ENCODE measurements at places on chromosomes 1 and 21.

GRCh38 chr1:53576866-53577760 lies 117.9 kb downstream of the DMRTB1 start:
- DNase-seq, result no peak
- H3K27me3 ChIP-seq, result no peaks in the 10 kb centered on the region
- H3K4me3 ChIP-seq, result no peak overlapping the region
- no peak overlapping the region for H3K27ac ChIP-seq
- no peaks in the 10 kb centered on the region for H3K4me1 ChIP-seq

- DNase-seq, result no peak
- H3K4me3 ChIP-seq, result no peak overlapping the region
- no peaks in the 10 kb centered on the region for H3K27me3 ChIP-seq
Measured at GRCh38 chr1:48066936-48067335, 69.8 kb upstream of the TRABD2B start.

DNA sequence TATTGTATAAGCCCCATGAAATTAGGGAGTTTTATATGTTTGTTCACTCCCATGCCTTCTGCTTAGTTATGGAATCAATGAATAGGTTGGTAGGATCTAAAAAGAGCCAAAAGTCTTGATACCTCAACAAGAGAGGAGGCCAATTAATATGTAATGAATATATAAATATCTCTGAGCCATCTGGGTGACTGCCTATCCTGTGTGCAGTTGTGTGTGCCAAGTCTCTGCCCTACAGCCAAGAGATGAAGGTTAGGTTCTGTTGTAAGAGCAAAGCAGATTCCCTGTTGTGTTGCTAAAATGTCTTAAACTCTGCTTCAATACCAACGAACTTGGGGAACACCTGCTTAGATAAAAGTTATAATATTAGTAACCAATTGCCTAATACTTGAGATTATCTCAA lies 61.8 kb upstream of the GORAB start:
- H3K36me3 ChIP-seq, result no peaks in the 10 kb centered on the region
- no peaks in the 10 kb centered on the region for H3K27me3 ChIP-seq
- no peak for DNase-seq
- no peak overlapping the region for H3K27ac ChIP-seq
- H3K4me1 ChIP-seq, result no peaks in the 10 kb centered on the region

- no peak overlapping the region for H3K4me3 ChIP-seq
- H3K36me3 ChIP-seq, result no peaks in the 10 kb centered on the region
- H3K27ac ChIP-seq, result no peak overlapping the region
Measured at GRCh38 chr1:204647114-204647804, 38.3 kb downstream of the LRRN2 start.

- H3K27me3 ChIP-seq, result no peaks in the 10 kb centered on the region
- no peak for DNase-seq
- H3K36me3 ChIP-seq, result no peaks in the 10 kb centered on the region
Measured at GRCh38 chr1:196933531-196934189, 9.9 kb upstream of the CFHR2 start.

GRCh38 chr1:172469717-172470116 lies 25.8 kb upstream of the PIGC start:
- no peaks in the 10 kb centered on the region for H3K4me1 ChIP-seq
- no peak for DNase-seq
- no peak overlapping the region for H3K4me3 ChIP-seq
- H3K36me3 ChIP-seq, result no peaks in the 10 kb centered on the region
- peaks cover 18% of the 10 kb centered on the region for H3K27me3 ChIP-seq

- peaks cover 3% of the 10 kb centered on the region for H3K27me3 ChIP-seq
- no peak overlapping the region for H3K4me3 ChIP-seq
- no peaks in the 10 kb centered on the region for H3K36me3 ChIP-seq
- H3K4me1 ChIP-seq, result peaks cover 11% of the 10 kb centered on the region
- no peak for DNase-seq
Measured at GRCh38 chr21:44006017-44006619, 6.0 kb upstream of the TRAPPC10 start.

- H3K27ac ChIP-seq, result no peak overlapping the region
- H3K4me3 ChIP-seq, result no peak overlapping the region
- DNase-seq, result no peak
- H3K4me1 ChIP-seq, result peaks cover 27% of the 10 kb centered on the region
- no peaks in the 10 kb centered on the region for H3K36me3 ChIP-seq
Measured at GRCh38 chr1:107940701-107941100, 24.3 kb downstream of the VAV3 start.

GRCh38 chr1:98749152-98749756 lies 87.7 kb downstream of the SNX7 start:
- no peak overlapping the region for H3K27ac ChIP-seq
- H3K4me3 ChIP-seq, result no peak overlapping the region
- peaks cover 5% of the 10 kb centered on the region for H3K27me3 ChIP-seq
- DNase-seq, result no peak

GRCh38 chr1:119784191-119784781 lies 15.6 kb upstream of the HMGCS2 start:
- no peak overlapping the region for H3K27ac ChIP-seq
- no peaks in the 10 kb centered on the region for H3K36me3 ChIP-seq

DNA sequence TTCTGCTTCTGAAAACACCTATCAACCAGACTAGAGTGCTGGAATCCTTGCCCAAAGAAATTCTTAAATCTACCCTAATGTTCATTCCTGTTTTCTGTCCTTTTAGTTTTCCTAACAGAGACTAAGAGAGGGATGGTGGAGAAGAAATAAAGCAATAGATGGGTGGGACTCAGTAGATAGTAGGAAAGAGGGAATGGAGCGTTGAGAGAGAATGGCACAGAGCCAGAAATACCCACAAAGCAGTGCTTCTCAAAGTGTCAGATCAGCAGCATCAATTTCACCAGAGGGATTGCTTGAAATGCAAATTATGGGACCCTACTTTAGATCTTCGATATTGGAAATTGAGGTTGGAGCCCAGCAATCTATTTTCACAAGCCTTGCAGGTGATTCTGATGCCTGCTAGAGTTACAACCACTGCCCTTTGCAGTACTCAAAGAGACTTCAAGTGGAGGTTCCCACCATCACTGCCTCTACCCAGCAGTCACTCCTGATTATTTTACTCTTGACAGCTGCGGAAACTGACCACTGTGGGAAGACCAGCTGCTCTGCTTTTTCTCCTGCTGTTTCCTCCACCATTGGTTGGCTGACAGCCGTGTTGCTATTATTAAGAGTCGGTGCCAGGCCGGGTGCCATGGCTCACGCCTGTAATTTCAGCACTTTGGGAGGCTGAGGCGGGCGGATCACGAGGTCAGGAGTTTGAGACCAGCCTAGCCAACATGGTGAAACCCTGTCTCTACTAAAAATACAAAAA lies 11.4 kb upstream of the PRPF3 start:
- DNase-seq, result no peak
- H3K27ac ChIP-seq, result no peak overlapping the region
- peaks cover 16% of the 10 kb centered on the region for H3K36me3 ChIP-seq
- no peaks in the 10 kb centered on the region for H3K4me1 ChIP-seq
- H3K4me3 ChIP-seq, result no peak overlapping the region
- H3K27me3 ChIP-seq, result no peaks in the 10 kb centered on the region

- peak overlapping the region; percentile 82 for H3K27ac ChIP-seq
- H3K36me3 ChIP-seq, result peaks cover 2% of the 10 kb centered on the region
- H3K4me3 ChIP-seq, result peak overlapping the region; percentile 95
- H3K4me1 ChIP-seq, result peaks cover 68% of the 10 kb centered on the region
- peaks cover 1% of the 10 kb centered on the region for H3K27me3 ChIP-seq
- peak; percentile 61 for DNase-seq
Measured at GRCh38 chr1:41917076-41917475, 1.6 kb downstream of the HIVEP3 start.

GRCh38 chr1:203454986-203455471 lies 20.6 kb upstream of the PRELP start:
- no peak for DNase-seq
- no peak overlapping the region for H3K27ac ChIP-seq
- peaks cover 24% of the 10 kb centered on the region for H3K27me3 ChIP-seq
- H3K4me1 ChIP-seq, result no peaks in the 10 kb centered on the region

GRCh38 chr1:153058826-153059784 lies 1.8 kb upstream of the SPRR2A start:
- no peak for DNase-seq
- H3K36me3 ChIP-seq, result no peaks in the 10 kb centered on the region
- peaks cover 14% of the 10 kb centered on the region for H3K27me3 ChIP-seq
- H3K27ac ChIP-seq, result no peak overlapping the region

- H3K4me3 ChIP-seq, result no peak overlapping the region
- no peak for DNase-seq
- H3K27ac ChIP-seq, result no peak overlapping the region
- peaks cover 9% of the 10 kb centered on the region for H3K27me3 ChIP-seq
Measured at GRCh38 chr1:116291024-116291423, 82.0 kb upstream of the ATP1A1 start.

DNA sequence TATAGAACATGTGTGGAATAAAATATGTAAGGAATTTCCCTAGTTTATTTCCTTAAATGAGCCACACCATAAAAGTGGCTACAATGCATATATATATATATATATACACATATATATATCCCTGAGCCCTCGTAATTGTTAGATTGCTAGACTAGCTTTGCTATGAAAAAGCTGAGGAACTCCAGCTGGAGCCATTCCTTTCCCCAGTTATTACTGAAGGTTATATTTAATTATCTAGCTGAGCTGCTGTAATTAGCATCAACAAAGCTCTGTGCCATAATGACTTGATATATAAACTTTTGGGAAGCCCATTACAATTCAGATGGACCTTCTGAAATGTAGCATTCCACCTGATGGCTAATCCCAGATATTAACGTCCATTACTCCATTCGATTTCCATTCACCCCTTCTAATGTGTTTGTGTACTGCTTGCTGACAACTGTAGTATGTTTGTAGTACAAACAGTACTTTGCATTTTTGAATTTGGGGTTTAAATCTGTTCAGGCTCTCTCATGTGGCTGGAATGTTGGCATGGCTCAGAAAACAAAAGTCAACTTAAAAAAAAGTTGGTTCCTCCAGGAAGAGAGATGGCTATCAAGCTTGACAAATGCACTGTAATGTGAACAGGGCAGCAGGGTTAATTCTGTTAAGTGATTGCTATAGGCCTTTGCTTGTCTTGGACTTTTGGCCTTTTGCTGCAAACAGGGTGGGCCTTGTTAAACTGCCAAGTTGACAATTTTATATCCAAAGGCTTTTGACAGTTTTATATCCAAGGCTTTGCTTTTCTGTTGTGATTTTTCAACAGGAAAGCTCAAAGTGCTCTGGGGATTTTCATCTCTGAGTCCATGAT lies 170.0 kb downstream of the LTN1 start:
- H3K4me3 ChIP-seq, result no peak overlapping the region
- peaks cover 33% of the 10 kb centered on the region for H3K36me3 ChIP-seq
- no peak overlapping the region for H3K27ac ChIP-seq
- DNase-seq, result no peak
- peaks cover 4% of the 10 kb centered on the region for H3K4me1 ChIP-seq
- H3K27me3 ChIP-seq, result no peaks in the 10 kb centered on the region

DNA sequence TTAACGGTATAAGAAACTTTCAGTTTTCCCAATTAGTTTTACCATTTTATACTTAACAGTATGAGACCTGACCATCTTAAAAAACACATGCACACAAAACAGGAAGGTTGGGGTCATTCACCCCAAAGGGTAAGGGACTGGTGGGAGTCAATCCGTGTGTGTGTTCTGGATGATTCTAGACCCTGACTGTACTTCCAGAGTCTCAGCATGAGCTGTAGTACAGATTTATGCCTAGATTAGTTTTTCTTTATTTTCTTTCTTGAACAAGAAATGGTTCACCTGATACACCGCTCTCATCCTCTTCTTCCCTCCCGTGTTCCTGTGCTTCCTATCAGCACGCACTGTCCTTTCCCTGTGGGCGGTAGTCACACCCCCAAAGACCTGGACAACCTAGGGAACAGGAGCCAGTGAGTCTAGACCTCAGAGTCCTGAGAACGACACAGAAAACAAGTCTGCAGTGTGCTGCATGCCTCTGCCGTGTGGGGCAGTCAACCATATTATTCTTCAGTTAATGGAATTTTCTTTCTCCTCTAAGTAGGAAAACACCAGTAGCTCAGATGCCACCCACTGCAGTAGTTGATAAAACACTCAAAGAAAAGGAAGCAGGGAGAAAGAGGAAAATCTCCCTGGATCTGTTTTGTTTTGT lies 38.9 kb upstream of the MRPS6 start:
- no peak for DNase-seq
- no peak overlapping the region for H3K27ac ChIP-seq
- no peaks in the 10 kb centered on the region for H3K27me3 ChIP-seq
- H3K4me3 ChIP-seq, result no peak overlapping the region
- peaks cover 23% of the 10 kb centered on the region for H3K4me1 ChIP-seq

DNA sequence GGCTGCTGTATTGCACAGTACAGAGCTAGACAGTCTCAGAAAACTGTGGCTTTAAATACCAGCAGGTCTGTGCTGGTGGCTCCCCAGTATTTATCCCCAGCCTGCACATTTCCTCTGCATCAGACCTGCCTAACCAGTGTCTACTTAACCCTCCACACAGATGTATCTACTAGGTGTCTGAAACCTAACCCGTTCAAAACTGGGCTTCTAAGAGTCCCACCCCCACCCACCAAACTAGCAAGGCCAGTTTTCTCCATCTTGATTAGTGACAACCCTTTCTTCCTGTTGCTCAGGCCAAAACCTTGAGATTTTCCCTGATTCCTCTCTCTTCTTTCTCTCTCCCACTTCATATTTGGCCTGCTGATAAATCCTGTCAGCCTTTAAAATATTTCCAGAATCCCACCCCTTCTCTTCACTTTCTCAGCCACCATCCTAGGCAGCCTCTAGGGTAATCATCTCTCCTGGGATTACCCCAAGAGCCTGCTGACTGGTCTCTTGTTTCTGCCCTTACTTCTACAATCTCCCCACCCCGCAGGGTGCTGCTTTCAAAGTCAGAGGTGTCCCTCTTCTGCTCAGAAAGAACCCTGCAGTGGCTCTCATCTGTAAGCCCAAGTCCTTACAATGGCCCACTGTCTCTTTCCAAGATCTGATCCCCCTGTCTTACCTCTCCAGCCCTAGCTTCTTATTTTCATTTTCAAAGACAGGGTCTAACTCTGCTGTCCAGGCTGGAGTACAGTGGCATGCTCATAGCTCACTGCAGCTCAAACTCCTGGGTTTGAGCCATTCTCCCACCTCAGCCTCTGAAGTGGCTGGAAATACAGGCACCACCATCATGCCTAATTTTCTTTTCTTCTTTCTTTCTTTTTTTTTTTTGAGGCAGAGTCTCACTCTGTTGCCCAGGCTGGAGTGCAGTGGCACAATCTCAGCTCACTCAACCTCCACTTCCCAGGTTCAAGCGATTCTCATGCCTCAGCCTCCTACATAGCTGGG lies 45.2 kb downstream of the H3-3A start:
- no peak for DNase-seq
- H3K36me3 ChIP-seq, result no peaks in the 10 kb centered on the region
- peaks cover 6% of the 10 kb centered on the region for H3K27me3 ChIP-seq
- H3K27ac ChIP-seq, result no peak overlapping the region

Data from activated CD4-positive, alpha-beta T cell treated with anti-CD3 and anti-CD28 coated beads, Interleukin-2, amount 10 ng/mL, durations not matched to agents 24 days and 14 days (primary cell).